Esophagus squamous epithelium (tissue), 5 donors: ENCODE measurements at places on chromosomes 6 and 20. TPM values are rescaled to one million over a fixed set of nuclear protein-coding genes. Genes with fewer than 3 reads are reported as not detected.

ACOT13 gene
- 2.5 TPM for total RNA-seq

SYCP2 gene
- total RNA-seq: 1.5 TPM

SLC32A1 gene
- not detected for total RNA-seq

TREML2 gene
- total RNA-seq: not detected

TSPO2 gene
- total RNA-seq: not detected

- DNase-seq: no peak
These were observed 28.5 kb downstream of the CDC5L start for GRCh38 chr6:44415873-44416502.

DNA sequence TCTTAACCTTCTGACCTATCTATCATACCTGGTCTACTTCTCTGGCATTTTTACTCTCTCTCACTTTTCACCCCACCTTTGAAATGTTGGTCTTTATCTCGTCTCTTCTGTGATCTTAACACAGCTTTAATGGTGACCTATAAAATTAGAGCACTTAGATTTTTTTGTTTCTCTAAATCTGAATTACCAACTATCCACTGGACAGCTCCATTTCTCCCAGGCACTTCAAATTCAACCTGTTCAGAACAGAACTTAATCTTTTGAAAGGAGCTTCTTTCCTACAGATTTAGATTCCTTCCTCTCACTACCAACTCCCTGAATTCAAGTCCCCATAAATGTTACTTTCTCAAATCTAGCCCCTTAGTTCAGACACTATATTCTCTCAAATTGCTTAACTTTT lies 15.0 kb upstream of the MTFR2 start:
- DNase-seq: no peak

- no peak for DNase-seq
These were observed 11.8 kb downstream of the FAM110A start for GRCh38 chr20:845226-845868.

DNA sequence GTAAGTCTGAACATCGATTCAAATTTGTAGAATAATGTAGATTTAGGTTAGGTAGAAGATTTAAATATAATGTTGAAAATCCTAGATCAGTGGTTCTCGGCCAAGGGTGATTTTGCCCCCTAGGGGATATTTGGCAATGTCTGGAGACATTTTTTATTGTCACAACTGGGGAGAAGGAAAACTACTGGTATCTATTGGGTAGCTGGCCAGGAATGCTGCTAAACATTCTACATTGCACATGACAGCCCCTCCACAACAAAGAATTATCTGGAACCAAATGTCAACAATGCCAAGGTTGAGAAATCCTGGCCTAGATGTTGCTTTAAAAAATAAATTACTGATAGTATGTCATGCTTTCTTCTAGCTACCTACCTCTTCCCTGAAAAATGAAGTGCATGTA lies 76.1 kb downstream of the HIVEP2 start:
- no peak for DNase-seq

DNA sequence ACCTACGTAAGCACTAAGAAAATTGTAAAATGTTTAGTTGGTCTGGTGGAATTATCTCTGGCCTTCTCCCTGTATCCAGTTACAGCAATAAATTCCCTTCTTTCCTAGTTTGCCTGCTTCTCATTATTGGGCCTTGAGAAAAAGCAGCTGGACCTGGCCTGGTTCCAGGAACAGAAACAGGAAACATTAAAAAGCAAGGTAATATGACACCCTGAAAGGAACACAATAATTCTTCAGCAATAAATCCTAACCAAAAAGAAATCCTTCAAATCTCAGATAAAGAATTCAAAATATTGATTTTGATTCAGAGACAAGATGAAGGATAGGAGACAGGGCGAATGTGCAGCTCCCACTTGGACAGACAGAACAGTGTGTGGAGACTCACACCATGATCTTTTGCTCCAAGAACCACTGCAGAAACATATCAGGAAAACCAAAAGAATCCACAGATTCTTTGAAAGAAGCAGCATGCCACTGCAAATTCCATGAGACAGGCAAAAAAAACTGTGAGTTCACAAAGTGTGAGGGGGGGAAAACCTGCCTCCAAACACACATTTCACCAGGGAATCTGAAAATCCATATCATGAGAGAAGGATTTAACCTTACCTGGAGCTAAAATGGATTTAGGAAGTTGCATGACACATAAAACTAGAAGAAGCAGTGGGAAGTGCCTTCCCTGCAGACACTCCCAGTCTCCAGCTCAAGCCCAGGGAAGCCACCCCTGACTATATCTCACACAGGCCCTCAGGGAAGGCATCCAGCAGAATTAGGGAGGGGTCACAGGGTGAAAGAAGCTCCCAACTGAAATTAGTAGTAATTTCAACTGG lies 28.9 kb downstream of the TREM1 start:
- DNase-seq: no peak

- no peak for DNase-seq
These were observed 177.8 kb downstream of the CDKAL1 start for GRCh38 chr6:20712011-20712410.

DNA sequence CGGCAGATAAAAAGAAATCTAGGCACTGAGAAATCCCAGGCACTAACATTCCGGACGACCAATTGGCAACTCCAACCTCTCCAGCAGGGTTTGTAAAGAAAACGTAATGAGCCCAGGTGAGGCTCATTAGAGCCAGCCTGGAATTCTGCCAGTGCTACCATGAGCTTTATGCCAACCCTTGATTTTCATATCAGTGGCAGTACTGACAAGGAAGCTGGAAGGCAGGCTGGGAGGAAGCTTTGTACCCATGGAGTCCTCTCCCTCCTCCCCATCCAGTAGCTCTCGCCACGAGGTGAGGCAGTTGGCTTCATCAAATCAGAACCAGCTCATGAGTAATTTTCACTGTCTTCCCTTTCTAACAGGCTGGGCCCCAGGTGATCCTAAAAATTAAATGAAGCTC lies 250.2 kb downstream of the ZNF217 start:
- no peak for DNase-seq

DNA sequence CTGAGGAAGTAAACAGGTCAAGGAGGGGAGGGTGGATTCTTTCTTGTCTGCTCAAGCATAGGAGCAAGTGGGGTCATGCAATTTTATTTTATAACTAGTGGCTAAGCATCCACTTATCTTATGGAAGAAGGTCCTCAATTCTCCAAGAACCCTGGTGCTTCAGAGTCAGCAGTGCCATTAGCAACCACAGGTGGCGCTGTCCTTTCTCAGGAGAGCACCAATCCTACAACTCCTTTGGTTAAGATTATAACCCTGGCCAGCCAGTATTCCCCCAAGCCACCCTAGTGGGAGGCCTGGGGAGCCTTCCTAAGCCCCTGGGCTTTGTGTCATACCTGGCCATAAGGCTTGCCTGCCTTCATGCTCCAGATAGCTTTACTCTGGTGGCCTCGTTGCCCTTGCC lies 60.7 kb downstream of the PCSK2 start:
- no peak for DNase-seq

DNA sequence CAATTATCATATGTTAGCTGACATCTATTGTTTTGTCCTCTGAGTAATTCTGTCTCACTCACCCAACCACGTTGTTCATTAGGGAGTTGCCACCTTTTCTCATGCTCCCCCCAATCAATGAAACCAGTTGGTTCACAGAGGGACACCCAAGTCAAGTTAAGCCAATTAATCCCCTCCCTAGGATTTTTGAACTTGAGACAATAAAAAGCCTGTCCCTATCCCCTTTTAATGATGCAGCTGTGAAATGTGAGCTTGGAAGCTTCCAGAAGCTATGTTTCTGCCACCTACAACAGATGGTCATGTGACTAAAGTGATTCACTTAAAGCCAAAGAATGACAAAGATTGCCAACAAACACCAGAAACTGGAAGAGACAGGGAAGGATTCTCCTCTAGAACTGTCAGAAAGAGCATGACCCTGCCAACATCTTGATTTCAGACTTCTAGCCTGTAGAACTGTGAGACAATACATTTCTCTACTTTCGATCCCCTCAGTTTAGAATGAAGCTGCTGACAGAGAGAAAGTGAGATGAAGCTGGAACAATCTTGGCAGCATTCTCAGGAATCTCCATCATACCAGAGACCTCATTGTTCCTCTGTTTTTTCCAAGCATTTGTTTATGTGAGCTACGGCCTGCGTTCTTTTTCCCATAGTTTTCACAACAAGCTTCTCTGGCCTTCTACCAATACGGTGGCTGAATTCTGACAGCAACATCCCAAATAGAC lies 57.8 kb upstream of the TPD52L1 start:
- DNase-seq: no peak

DNA sequence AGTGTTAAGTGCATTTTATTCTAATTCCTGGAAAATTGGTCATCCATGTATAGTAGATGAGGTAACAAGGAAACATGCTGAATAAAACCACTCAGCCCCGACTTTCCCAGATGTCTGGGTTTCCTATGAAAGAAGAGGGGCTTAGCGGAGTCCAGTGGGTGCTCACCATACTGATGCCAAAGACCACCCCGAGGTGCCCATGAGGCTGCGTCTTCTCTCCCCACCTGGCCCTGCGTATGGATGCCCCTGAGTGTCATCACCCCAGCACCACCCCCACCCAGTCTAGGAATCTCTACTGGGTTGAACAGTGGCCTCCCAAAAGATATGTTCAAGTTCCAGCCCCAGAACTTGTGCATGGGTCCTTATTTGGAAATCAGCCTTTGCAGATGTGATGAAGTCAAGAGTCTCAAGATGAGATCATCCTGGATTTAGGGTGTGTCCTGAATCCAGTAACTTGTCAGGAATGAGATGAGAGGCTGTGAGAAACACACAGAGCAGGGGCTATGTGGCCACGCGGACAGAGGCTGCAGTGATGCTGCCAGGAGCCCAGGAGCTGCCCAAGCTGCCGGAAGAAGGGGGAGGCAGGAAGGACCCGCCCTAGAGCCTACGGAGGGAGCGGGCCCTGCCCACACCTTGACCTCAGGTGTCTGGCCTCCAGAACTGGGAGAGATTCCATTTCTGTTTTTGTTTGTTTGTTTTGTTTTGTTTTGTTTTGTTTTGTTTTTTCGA lies 124.6 kb upstream of the CDH4 start:
- DNase-seq: no peak

- no peak for DNase-seq
These were observed 43.6 kb downstream of the MUC22 start for GRCh38 chr6:31053873-31054272.

DNA sequence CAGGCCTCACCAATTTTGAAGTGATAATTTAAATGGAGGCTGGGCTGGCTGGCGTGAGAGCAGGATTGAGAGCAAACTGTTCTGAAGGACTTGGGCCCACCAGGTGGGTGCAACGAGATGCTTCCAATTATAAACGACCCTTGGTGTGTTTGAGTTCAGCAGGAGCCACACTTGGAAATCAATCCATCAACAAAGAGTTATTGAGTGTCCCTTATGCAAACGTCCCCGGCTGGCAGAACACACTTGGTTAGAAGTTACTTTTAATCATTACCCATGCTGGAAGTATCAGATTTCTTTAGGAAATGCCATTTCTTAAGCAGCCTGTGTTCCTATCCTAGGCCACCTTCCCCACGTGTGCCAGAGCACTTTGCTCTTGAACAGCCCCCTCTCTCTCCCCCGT lies 37.8 kb upstream of the ZNF831 start:
- no peak for DNase-seq

GRCh38 chr20:58130156-58130555 lies 98.3 kb downstream of the ANKRD60 start:
- DNase-seq: no peak

DNA sequence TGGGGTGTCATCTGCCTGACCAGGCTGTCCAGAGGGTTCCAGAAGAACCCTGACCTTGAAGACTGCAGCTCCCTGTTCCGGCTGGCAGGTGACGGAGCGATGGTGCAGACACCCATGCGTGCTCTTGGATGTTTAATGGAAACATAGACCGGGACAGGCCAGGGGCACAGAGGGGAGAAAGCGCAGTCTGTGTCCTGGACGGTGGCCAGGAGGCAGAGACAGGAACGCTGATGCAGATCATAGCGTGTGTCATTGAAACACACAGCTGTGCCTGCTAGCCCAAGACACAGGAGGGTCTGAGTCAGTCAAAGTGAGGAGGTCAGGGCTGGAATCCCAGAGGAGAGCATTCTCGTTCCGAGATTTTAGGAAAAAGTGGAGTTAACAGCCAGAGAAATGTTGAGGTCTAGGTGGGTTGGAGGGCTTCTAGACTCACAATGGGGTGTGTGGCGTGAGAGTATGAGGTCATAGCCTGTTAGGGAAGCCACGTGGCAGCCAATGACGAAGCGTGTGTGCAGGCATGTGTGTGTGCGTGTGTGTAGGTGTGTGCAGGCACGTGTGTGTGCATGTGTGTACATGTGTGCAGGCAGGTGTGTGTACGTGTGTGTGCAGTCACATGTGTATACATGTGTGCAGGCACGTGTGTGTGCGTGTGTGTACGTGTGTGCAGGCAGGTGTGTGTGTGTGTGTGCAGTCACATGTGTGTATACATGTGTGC lies 167.0 kb downstream of the ERMARD start:
- DNase-seq: no peak

GRCh38 chr6:149334682-149335160 lies 17.2 kb downstream of the TAB2 start:
- DNase-seq: no peak

DNA sequence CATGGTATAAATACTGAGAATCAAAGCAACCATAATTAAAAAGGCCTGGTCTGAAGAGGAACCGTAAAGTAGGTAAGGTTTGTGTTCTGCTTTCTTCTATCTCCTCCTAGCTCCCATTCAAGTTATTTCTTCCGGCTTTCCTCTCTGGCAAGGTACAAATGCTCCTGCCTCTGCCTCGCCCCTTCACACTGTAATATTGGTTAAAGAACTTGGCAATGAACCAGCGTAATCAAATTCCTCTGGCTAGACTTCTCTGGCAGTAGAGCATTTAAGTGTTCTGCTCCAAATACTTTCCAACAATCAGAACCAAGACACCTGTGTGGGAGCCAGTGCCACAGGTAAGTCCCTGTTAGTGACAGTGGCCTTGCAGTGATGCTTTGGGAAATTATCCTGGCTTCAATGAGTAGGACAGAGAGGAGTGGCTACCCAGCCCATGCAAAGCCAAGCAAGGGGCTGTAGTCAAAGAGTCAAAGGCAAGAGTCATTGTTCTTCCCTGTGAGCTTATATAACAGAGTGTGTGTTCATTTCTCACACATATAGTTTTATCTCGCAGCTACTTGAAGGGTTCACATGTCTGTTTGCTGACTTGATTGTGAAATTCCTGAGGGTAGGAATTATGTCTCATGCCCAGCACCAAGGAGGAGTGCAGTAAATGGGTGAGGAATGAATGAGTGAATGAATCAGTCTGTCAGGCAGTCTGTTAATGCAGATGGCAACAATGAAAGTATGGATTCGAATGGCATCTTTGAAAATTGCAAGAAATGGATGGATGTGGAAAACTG lies 329.3 kb downstream of the NRN1 start:
- DNase-seq: no peak

DNA sequence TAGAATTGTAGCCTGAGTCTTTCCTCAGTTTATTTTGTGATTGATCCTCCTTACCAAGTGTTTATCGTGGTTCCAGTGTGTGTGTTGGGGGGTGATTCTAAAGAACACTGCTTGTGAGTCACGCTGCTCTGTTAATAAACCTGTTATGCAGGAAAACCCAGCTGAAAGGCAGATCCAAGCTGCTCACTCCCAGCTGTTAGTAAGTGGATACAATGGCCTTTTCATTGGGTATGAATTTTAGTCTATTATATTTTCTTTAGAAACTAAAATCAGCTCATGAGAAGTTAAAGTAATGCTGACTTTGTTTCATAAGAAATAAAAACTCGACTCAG lies 12.2 kb upstream of the DSTN start:
- DNase-seq: no peak
